CD8-positive, alpha-beta T cell (primary cell): ENCODE measurements at places on chromosomes 12 and 14. TPM values are rescaled to one million over a fixed set of nuclear protein-coding genes. Genes with fewer than 3 reads are reported as not detected.

Gene EAPP
- total RNA-seq = 91.0 TPM

Gene TMCC3
- 1.3 TPM for total RNA-seq

Gene LBHD2
- total RNA-seq = not detected

Gene NAP1L1
- 581 TPM for total RNA-seq
